Erythroblast (primary cell): ENCODE measurements at places on chromosomes 6 and 20.

DNA sequence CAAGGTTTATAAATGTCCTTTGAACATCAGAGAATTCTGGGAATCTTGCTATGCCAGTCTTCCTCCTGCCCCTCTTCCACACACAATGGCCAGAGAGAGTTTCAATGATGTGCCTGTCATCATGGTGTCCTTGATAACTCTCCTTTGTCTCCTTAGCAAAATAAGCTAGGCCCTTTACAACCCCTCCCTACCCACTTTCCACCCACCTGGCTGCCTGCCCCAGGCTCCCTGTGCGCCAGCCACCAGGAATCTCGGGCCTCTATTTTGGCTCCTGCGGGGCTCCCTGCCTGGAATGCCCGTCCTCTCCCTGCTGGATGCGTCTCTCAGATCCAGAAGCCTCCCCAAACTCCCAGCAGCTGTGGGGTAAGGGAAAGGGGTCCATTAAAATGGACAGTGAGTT is 60.9 kb downstream of the NCR2 start:
- DNase-seq, result no peak

- DNase-seq, result no peak
These were observed 20.7 kb upstream of the SLC2A12 start for GRCh38 chr6:134073161-134073560.

DNA sequence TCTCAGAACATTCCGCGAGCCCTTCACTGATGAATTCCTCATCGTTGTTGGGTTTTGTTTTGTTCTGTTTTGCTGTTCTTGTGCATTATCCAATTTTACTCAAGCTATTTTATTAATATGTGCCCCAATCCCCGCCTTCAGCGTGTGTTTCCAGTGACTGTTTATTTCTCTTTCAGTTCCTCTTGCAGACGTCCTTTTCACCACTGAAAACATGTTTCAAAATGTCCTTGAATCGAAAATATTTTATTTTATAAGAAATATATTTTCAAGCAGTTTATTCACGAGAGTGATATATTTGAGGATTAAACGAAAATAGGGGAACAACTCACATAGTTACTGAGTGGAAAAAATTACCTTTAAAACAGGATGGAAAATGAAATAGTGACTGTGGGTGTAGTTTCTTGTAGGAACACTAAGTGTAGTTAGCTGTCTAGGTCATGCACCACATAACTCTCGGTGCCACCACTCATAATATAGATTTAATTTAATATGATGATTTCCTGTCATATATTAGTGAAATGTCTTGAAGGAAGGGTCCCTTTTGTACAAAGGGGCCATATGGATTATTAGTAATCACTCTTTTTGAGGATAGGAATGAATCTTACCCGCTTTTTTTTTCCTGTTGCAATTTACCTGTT is 45.3 kb upstream of the HDDC2 start:
- DNase-seq, result no peak

DNA sequence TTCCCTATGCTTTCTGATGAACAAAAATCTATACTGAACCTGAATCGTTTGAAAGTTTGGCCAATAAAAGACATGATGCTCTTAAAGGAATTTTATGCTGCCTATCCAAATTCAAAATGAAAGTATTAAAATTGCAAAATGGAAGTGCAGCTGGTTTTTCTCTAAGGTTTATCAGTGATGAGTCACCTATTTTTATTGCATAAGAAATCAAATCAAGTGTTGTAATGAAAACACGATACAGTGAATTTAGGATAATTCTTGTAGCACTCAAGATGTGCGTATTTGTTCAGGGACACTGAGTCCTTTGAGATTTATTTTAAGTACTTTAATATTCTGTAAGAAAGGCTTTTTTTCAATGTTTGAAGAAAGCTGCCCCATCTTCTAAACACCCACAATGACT is 409.5 kb downstream of the ADGRB3 start:
- no peak for DNase-seq

GRCh38 chr6:112457886-112458285 is 110.8 kb downstream of the RFPL4B start:
- DNase-seq, result no peak

DNA sequence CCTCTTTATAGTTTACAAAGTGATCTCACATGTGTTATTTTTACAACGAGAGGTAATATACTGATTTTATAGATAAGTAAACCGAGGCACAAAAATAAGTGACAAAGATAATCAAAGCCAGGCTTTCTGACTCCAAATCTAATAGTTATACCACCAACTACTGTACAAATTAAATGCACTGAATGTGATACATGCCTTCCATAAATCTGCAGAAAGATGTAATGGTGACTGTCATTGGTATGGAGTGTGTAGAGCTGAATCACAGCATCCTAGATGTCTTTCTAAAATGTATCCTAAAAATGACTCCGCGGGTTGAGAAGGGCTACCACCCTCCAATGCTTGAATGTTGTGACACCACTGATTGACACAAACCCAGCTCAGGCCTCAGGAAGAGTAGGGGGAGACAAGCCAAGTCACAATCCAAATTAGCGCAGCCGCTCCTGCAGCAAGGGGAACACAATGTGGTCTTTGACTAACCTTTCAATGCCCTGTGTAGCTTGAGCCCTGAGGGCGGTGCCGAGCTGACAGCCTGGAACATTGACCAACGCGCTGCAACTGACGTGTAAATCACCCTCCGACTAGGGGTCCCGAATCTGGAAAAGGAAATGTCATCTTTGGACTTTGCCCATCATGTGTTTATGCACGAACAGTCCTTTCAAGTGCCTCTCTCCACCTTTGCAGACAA is 136.8 kb downstream of the OLIG3 start:
- no peak for DNase-seq

DNA sequence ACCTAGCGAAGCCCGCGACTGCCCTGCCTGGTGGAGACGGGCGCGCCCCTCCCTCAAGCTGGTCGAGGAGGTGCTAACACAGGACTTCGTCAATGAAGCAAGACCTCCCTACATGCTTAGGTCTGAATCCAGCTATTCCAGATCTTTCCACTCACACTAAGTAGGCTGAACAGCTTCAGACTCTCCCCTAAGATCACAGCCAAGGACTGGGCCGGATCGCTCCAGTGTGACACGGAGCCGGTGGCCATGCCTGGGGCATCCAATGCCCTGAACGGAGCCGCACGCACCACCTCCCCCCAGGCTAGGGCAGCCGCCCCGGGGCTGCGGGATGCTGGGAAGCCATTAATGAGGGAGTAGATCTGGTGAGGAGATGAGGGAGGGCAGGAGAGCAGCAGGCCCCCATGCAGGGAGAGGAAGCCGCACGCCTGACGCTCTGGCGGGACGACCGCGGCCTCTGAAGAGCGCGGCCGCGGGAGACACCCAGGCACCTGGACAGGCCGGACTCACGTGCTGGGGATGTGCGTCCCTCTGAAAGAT is 200.0 kb downstream of the WDR27 start:
- DNase-seq, result no peak

GRCh38 chr20:257419-257818 is at the start of gene DEFB132:
Gene DEFB132 (plus strand): TSS chr20:257724. CDS start chr20:257779, 55 bp downstream.
- no peak for DNase-seq

GRCh38 chr6:46079061-46079460 is 50.7 kb upstream of the ENPP4 start:
- DNase-seq, result no peak

DNA sequence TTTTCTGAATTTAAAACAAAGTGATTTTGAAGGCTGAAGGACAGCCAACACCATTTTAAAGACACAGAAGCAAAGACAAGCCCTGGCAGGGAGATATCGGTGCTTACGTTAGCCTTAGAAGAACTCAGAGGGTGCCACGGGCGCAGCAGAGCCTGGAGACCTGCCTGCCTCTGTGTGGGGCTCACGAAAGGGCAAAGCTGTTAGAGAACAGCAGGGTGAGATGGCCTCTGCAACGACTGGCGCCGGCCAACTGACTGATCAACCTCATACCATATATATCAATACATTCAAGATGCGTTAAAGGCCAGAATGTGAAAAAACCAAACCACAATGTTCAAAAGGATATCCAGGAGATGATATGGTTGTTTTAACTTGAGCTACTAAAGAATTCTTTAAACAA is 151.0 kb upstream of the RPS6KA2 start:
- no peak for DNase-seq

DNA sequence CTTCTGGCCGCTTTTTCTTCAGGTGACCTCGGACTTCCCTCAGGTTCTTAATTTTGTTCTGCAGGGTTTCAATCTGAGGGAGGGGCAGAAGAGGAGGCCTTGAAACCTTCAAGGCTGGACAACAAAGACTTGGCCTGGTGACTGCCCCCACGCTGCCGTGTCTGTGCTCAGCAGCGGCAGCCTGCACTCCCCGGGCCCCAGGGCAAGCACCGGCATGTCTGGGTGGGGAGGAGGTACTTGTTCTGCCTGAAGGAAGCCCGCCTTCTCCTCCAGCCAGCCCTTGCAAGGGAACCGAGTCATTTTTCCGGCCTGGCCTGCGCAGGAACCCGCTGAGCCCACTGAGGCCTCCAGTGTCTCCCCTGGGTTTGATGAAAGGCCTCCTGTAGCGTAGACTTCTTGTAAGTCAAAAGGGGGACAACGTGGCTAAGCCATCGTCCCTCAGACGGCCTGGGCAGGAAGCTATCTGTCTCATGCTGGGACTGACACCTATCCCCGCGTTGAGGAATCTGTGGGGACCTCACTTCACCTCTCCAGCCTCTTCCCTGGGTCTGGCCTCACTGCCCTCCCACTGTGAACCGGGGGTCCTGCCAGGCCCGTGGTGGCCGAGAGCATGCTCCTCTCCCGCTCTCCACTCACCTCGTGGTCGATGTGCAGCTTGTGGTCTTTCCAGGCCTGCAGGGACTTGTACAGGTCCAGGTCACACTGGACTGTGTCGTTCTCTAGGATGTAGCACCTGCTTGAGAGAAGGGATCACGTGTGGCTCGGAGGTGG is 119.9 kb downstream of the SULF2 start:
- DNase-seq, result no peak

- DNase-seq, result no peak
These were observed 11.3 kb upstream of the NSFL1C start for GRCh38 chr20:1477896-1478490.

GRCh38 chr6:105275542-105275941 is 95.7 kb upstream of the POPDC3 start:
- no peak for DNase-seq

DNA sequence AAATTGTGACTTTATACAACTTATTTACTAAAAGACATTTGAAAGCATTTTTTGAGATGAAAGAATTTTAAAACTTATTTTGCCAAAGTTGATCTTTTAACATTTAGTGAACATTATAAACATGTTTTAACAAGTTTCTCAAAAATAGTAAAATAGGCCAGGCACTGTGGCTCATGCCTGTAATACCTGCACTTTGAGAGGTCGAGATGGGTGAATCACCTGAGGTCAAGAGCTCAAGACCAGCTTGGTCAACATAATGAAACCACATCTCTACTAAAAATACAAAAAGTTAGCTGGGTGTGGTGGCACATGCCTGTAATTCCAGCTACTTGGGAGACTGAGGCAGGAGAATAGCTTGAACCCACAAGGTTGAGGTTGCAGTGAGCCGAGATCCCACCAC is 78.6 kb downstream of the CLVS2 start:
- DNase-seq, result no peak

DNA sequence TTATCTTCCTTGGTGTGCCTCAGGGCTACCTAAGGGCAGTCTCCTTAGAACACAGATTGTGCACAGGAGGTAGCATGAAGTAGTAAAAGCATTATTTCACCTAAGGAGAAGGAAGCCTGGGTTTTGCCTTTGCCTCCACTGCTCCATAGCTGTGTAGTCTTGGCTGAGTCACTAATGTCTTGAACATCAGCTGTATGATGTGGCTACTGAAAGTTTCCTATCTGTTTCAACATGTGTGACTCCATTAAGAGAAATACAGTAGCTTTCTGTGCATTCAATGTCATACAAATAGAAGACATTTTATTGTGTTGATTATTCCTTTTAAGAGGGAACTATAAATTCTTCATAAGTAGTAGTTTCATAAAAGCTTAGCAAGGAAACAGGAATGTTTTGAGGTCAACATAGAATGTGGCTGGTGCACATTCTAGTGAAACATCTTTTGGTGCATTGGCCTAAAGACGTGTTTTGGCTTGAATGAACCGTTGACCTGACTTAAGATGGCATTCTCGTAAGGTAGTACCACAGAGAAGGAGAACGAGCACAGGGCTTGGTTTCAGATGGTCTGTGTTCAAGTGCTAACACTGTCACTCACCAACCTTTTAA is 70.6 kb downstream of the CTNNBL1 start:
- no peak for DNase-seq

DNA sequence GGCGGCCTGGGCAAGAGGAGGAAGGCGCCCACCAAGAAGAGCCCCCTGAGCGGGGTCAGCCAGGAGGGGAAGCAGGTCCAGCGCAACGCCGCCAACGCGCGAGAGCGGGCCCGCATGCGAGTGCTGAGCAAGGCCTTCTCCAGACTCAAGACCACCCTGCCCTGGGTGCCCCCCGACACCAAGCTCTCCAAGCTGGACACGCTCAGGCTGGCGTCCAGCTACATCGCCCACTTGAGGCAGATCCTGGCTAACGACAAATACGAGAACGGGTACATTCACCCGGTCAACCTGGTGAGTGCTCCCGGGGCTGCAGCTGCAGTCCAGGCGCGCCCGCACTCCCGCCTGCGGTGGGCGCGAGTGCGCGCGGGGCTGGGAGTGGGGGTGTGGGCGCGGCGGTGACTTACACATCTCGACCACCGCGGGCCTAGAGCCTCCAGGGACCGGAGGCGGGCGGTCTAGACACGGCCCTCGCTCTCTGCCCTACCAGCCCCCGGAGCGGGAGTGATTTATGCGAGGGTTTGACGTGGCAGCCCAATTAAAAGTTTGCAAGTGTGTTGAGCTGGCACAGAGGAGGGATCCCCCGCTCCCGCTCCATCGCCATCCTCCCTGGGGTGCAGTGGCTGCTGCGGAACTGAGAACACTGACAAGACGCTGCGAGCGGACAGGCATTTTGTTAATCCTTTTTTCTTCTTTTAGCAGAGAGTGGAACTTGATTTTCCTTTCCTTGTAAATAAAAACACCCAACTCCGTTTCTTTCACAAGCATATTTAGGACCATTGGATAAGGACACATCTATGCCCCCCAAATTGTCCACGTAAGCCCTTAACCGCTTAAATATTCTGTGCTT is 867 bp downstream of the TCF21 start:
- DNase-seq, result no peak

GRCh38 chr20:14992961-14993360 is 655.5 kb upstream of the FLRT3 start:
- DNase-seq, result no peak

DNA sequence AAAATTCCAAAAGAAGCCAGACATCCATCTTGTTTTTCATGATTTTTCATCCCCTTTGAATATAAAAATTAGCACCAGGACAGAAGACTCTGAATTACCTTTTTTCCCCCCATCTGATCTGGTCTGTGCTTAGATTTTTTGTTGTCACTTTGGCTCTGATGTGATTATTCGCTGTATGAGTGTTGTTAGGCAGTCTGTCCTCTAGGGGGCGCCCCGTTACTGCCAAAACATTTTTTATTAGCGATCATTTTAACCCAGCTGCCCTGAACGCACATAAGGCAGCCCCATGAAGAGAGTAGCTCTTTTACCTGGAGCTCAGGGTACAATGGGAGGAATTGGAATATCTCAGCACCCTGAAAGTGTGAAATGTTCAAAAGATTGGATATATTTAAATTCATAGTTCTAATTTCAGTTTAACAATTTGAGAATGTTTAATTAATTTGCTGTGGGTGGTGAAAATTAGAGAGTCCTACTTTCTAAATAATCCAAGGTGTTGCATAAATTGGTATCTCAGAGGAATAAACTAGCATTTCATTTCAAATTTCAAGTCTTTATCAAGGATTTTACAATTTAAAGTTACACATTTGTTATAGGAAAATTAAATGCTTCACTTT is 60.8 kb downstream of the PRPH2 start:
- DNase-seq, result peak; percentile 80

GRCh38 chr6:122558080-122558479 is 52.1 kb upstream of the PKIB start:
- no peak for DNase-seq
